ENCODE measurements at places on chromosomes 3 and 15. TPM values are rescaled to one million over a fixed set of nuclear protein-coding genes. Genes with fewer than 3 reads are reported as not detected.

GRCh38 chr15:35979608-35980007 is 433.6 kb upstream of the DPH6 start:
- no peak for DNase-seq

- DNase-seq: no peak
Observed at GRCh38 chr15:69637818-69638217, 185.2 kb downstream of the RPLP1 start.

CYB561D2 gene
- 27.2 TPM for polyA plus RNA-seq

- DNase-seq: no peak
Observed at GRCh38 chr15:38886315-38887163, 321.9 kb upstream of the RASGRP1 start.

HIGD2B gene
- not detected for polyA plus RNA-seq

PLXNA1 gene
- polyA plus RNA-seq: 3.7 TPM

GRCh38 chr3:113531826-113532697 is at the start of gene SIDT1:
Gene SIDT1 (plus strand): TSS chr3:113532555. CDS start chr3:113533022, 467 bp downstream.
- peak; percentile 90 for DNase-seq

GRCh38 chr3:153688301-153689120 is 432.7 kb upstream of the ARHGEF26 start:
- DNase-seq: no peak

GRCh38 chr3:50666837-50667236 is 7.9 kb upstream of the DOCK3 start:
- DNase-seq: no peak

HDGFL3 gene
- 8.3 TPM for polyA plus RNA-seq

ICE2 gene
- polyA plus RNA-seq: 17.9 TPM

GOLGA6C gene
- polyA plus RNA-seq: not detected

GRCh38 chr3:126216416-126216815 is 36.0 kb upstream of the ALDH1L1 start:
- DNase-seq: no peak

DNA sequence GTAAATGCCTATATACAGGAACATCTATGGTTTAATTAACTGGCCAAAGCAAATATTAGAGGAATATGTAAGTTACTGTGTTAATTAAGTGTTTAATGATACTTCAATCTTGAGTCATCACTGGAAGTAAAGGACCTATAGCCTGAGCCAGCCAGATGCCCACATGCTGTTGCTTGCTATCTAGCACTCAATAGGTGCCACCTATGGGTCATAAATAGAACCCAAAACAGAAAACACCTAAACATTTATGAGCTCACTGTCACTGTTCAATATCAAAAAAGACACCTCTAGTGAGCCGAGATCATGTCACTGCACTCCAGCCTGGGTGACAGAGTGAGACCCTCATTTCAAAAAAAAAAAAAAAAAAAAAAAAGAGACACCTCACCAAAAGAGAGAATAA is 48.4 kb upstream of the IP6K2 start:
- no peak for DNase-seq

GRCh38 chr3:140585828-140586227 is 92.0 kb upstream of the TRIM42 start:
- no peak for DNase-seq

TMEM266 gene
- 0.89 TPM for polyA plus RNA-seq

GRCh38 chr3:122021811-122022401 is at the start of gene ILDR1:
Gene ILDR1 (minus strand): TSS chr3:122022247. CDS start chr3:122022077, 170 bp downstream.
- peak; percentile 88 for DNase-seq

DNA sequence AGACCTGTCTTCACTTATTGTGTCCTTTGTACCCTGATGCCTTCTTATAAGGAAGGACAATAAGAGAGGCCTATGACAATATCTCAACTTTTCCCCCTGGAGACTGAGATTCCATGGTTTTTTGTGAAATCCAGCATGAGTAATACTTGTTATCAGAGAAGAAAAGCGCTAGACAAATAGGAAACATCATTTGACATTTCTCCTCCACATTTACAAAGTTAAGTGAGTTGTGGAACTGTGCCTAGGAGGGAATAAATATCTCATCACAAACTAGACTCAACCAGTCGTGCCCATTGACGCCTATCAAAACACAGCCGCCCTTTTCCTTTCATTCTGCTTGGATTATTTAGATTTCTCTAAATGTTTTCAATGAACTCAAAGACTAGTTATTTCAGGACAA is 253.1 kb downstream of the MECOM start:
- no peak for DNase-seq

ARPIN gene
- 2.7 TPM for polyA plus RNA-seq

DNA sequence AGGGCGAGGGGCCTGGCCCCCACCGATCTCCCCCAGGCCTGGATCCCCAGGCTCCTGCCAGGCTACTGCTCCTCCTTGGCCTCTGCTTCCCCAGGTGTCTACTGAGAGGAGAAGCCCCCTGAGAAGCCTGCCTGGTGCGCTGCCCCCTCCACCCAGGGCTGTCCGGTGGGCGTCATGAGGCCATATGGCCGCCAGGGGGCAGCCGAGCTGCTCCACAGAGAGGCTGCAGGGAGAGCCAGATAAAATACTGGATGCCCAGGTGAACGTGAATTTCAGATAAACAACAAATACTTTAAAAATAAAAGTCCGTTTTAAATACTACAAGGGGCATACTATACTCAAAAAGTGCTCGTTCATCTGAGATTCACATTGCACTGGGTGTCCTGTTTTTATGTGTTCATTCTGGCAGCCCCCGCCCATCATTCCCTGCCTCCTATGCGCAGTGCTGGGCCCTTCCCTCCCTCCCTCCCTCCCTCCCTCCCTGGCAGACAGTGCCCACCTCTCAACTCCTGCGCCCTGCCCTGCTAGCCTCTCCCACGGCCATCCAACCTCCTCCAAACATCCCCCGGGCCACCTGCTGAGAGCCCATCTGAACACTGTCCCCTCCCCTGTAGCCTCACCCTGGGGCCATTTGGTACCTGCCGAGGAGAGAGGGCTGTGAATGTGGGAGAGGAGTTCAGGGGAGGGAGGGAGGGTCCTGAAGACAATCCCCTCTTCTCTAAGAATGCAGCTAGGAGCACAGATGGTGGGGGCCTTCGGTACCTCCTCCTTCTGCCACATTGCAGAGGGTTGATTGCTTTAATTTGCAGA is 29.6 kb downstream of the PSTPIP1 start:
- peak; percentile 90 for DNase-seq

DNA sequence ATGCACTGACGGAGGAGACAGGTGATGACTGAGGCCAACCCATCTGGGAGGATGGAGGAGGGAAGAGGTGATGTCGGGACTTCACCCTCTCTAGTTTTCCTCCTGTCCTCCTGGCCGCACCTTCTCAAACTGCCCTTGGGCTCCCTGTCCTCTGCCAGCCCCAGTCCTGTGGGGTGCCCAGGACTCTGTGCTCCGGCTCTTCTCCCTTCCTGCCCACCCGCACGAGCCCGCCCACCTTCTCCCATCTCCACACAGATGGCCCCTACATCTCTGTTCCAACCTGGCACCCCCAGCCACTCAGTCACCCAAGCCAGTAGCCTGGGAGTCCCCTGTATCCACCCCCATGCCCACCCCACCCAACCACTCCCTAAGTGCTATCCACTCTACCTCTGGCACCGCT is 206.7 kb upstream of the LINGO1 start:
- peak; percentile 23 for DNase-seq

DNA sequence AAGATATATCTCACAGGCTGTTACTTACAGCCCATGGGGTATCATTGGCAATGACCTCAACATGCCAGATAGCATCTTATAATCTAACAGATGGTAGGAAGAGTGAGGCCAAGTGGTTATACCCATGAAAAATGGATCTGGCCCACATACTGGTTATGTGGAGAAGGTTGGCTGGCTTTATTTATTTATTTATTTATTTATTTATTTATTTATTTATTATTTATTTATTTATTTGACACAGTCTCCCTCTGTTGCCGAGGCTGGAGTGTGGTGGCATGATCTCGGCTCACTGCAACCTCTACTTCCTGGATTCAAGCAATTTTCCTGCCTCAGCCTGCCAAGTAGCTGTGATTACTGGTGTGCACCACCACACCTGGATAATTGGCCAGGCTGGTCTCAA is 11.6 kb downstream of the FBXO40 start:
- DNase-seq: no peak

GRCh38 chr15:100147828-100148227 is 193.9 kb downstream of the ADAMTS17 start:
- no peak for DNase-seq

PEX5L gene
- under 0.01 TPM for polyA plus RNA-seq

- DNase-seq: no peak
Observed at GRCh38 chr3:17571686-17572085, 170.7 kb downstream of the TBC1D5 start.

SAMMSON gene
- not detected for polyA plus RNA-seq

DNA sequence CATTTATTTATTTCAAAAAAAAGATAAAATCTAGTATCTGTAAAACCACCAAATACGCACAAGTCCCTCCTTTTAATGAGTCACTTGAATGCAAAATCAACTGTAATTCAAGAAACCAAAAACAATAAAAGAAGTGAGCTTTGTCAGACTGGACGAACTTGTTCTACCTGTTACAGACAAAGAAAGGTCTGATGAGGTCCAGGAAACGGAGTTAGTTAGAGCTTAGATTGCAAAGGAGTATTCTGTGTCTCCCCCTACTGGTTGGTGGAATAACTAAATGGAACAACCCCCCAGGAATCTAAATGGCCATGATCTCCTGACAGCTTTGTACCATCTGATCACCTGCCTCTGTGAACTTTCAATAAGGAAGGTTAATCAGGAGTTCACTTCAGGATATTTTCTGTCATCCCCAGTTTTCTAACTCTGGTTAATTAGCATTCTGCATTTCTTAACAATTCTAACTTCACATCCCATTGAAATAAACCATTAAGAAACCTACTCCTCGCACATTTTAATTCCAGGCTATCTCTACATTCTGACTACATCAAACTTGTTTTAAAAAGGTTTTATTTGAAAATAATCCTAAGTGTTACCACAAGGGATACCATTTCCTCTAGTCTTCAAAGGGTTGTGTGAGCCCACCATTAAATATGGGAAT is 333.0 kb upstream of the SATB1 start:
- DNase-seq: no peak

OR5K2 gene
- polyA plus RNA-seq: not detected

- DNase-seq: no peak
Observed at GRCh38 chr3:188937389-188937788, 234.4 kb upstream of the TPRG1 start.

MME gene
- polyA plus RNA-seq: 1.3 TPM

GRCh38 chr3:169581633-169582032 is 81.9 kb downstream of the MECOM start:
- no peak for DNase-seq

NANOGP8 gene
- not detected for polyA plus RNA-seq

GRCh38 chr15:77599899-77600298 is 32.8 kb downstream of the LINGO1 start:
- DNase-seq: no peak
